Stimulated activated CD4-positive, alpha-beta T cell treated with anti-CD3 and anti-CD28 coated beads, Interleukin-1b, Interleukin-23, amount 100 ng/mL, for 1 hour (primary cell): ENCODE measurements at places on chromosomes 5 and 9.

GRCh38 chr5:179238628-179238970, 106.7 kb downstream of the ADAMTS2 start:
- DNase-seq: no peak

GRCh38 chr5:126544087-126544740, 50.8 kb downstream of the ALDH7A1 start:
- DNase-seq: no peak

DNA sequence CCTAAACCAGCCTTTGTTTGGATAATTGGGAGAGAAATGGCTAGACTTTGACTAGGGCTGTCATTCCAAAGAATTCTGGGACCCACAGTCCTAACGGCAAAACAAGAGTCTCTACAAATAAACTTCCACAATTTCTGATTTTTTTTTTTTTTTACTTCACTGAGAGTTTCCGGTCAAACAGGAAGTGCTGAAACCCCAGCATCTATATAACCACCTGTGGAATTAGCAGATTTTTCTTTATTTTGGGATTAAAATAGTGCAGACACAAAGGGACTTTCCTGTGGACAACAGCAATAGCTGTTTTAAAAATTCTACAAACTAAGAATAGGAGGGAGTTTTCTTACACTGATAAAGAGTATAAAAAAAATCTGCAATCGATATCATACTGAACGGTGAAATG, 157.4 kb downstream of the ARSB start:
- DNase-seq: no peak

- DNase-seq: no peak
These were observed 241.9 kb downstream of the PBX3 start for GRCh38 chr9:125989090-125989501.

DNA sequence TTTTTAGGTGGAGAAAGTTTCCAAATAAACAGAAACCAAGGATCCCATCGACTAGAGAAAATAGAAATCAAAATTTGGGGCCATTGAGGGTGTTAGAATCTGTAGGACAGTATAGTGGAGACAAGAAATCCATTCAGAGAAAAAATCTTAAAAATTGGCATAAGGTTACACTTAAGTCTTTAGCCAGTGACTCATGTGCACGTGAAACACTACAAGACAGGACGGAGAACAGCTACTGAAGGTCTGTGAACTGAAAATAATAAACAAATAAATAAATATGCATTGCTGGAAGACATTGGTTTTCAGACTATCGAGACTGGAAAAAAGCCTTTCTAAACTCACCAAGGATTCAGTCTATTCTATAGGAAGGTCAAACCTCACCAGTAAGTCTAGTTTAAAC, 1955.5 kb downstream of the MAT2B start:
- no peak for DNase-seq

- DNase-seq: no peak
These were observed 25.6 kb upstream of the SPATA31D4 start for GRCh38 chr9:81902626-81903025.

GRCh38 chr9:22840641-22841040, 394.0 kb downstream of the DMRTA1 start:
- no peak for DNase-seq

GRCh38 chr9:128242828-128243214, 33.0 kb downstream of the GOLGA2 start:
- no peak for DNase-seq

GRCh38 chr5:56123531-56124243, 109.4 kb downstream of the ANKRD55 start:
- DNase-seq: no peak

DNA sequence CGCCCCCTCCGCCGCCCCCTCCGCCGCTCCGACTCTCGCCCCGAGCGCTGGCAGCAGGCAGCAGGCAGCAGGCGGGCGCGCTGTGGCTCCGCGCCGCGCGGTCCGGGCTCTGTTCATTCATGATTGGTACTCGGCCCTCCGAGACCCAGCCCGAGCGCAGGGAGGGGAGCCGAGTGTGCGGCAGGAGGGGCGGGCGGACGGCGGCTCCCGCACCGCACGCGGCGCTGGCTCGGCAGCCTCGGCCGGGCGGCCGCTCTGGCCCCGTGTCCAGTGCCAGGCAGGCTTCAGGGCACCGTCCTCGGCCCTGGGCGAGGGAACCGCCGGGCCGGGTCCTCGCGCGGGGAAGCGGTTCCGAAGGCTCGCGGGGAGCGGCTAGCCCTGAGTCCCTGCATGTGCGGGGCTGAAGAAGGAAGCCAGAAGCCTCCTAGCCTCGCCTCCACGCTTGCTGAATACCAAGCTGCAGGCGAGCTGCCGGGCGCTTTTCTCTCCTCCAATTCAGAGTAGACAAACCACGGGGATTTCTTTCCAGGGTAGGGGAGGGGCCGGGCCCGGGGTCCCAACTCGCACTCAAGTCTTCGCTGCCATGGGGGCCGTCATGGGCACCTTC, at the start of gene KCNIP1:
KCNIP1 (plus strand) TSS at position 31 of the 607 bp plus-strand sequence.
- no peak for DNase-seq

DNA sequence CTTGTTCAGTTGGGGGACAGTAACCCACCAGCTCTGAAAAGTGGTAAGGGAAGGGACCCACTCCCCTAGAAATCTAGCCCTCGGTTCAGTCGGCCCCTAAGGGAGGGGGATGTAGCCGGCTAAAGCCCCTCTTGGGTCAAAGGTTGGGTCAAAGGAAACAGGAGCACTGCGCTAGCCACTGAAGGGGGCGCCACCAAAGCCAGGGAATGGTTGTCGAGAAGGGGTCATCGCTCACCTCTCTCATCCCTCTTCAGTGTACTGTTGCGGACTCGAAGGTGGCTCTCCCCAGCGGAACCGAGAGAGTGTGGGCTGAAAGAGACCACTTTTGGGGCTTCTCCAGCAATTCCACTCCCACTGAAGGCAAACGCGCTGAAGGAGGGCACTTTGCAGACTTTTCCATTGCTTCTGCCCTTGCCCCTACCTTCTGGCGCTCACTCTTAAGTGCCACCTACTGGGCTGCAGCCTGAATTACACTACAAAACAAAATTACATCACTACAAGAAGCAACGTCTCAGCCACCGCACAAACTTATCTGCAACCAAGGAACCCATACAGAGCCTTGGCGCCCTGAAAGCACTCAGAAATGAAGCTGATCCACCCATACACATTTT, 396.9 kb downstream of the PDE4D start:
- DNase-seq: no peak

- DNase-seq: no peak
These were observed 150.1 kb upstream of the STK32A start for GRCh38 chr5:147084702-147085101.

GRCh38 chr9:111632695-111633388, 1.7 kb downstream of the DNAJC25 start:
- DNase-seq: no peak

GRCh38 chr9:135221576-135221950, 134.1 kb downstream of the OLFM1 start:
- DNase-seq: no peak

- DNase-seq: peak; percentile 18
These were observed 48.7 kb upstream of the PSD2 start for GRCh38 chr5:139746691-139747582.
